ENCODE measurements at places on chromosomes 16 and 17.
A peak's percentile ranks its signal among the peaks of the same experiment; 100 is the strongest.

GRCh38 chr16:81600275-81600674 is 155.7 kb downstream of the CMIP start:
- H3K27me3 ChIP-seq = no peaks in the 10 kb centered on the region
- no peaks in the 10 kb centered on the region for H3K36me3 ChIP-seq
- DNase-seq = peak; percentile 31
- H3K27ac ChIP-seq = no peak overlapping the region
- no peak overlapping the region for H3K4me3 ChIP-seq

DNA sequence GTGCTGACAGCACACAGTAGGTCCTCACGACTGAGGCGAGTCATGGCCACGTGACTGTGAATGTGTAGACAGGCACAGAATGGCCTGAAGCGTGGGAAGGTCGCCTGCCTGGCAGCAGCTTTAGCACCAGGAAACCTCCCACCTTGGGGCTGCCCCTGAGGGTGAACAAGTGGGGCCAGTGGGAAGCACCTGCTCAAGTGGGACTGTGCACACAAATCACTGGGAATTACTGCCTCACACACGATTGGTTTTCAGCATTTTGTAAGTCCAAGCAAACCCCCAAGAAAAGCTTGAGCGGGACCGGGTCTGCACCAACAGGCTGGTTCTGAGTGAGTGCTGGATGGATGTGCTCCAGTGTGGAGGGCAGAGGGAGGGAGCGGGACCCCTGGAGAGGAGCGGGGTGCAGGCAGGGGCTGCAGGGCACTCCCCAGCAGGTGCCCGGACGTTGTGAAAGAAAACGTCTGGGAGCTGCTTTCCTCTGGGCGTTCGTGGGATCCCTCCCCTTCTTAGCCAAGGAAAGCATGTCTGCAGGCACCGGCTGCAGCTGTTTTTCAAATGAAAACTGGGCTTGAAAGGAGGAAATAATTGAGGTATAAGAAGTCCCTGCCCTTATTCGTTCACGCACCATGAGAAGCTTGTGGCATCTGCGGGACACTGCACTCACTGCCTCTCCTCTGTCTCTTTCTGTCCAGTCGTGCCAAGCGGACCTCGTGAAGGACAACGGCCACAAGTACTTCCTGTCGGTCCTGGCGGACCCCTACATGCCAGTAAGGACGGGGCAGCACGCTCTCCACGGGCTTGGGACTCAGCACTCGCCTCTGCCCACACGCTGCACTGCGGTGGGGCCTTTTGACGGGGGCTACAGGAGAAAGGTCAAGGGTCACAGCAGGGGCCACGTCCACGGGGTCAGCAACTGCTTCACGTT is 111.7 kb upstream of the CHMP6 start:
- peaks cover 23% of the 10 kb centered on the region for H3K4me1 ChIP-seq
- H3K27ac ChIP-seq = no peak overlapping the region
- no peaks in the 10 kb centered on the region for H3K27me3 ChIP-seq
- no peak overlapping the region for H3K4me3 ChIP-seq

- peak overlapping the region; percentile 35 for H3K27ac ChIP-seq
- H3K4me1 ChIP-seq = peaks cover 12% of the 10 kb centered on the region
- no peaks in the 10 kb centered on the region for H3K27me3 ChIP-seq
- H3K36me3 ChIP-seq = peaks cover 12% of the 10 kb centered on the region
Observed at GRCh38 chr16:11915114-11915643, 577 bp downstream of the GSPT1 start.

- DNase-seq = no peak
- no peak overlapping the region for H3K27ac ChIP-seq
- peaks cover 1% of the 10 kb centered on the region for H3K4me1 ChIP-seq
- peaks cover 13% of the 10 kb centered on the region for H3K27me3 ChIP-seq
- H3K36me3 ChIP-seq = no peaks in the 10 kb centered on the region
Observed at GRCh38 chr16:22621586-22622155, 111.0 kb downstream of the NPIPB5 start.

DNA sequence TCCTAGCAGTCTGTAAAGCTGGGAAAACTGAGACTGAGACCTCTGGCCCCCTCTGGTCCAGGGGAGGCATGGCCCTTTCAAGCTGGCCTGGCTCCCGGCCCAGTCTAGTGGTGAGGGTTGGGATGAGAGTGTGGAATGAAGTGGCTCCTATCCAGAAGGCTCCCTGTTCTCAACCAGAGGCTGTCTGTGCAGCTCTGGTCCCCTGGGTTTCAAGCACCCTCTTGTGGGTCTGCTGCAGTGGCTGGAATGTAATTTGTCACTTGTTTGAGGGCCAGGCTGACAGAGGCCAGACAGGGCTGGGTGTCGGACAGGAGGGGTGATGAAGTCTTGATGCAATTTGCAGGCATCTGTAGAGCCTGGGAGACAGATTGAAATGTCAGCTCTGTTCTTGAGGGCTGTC is 22.1 kb upstream of the PHF12 start:
- no peak overlapping the region for H3K4me3 ChIP-seq
- H3K27ac ChIP-seq = no peak overlapping the region
- H3K27me3 ChIP-seq = no peaks in the 10 kb centered on the region

DNA sequence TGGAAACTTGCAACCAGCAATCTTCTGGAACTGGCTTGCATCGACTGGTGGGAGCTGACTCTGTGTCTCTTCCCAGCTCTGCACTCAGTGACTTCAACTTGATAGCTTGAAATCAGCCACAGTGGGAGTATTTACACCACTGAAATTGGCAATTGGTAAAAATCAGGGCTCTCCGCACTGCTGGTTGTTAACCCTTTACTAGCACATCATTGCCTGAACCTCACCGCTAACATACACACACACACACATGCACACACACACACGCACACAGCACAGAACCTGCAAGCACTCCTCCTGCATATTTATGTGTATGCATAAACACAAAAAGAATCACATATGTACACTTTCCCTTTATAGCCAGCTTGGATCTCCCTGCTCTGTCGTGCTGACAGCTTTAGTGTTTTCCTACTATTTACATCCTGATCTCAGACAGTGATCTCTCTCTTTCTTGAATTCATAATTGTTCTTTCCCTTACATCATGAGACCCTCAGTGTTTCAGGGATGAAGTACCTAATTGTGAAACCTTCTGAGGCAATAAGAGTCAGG is 7.9 kb upstream of the TMIGD1 start:
- no peaks in the 10 kb centered on the region for H3K27me3 ChIP-seq
- H3K4me3 ChIP-seq = no peak overlapping the region
- peaks cover 18% of the 10 kb centered on the region for H3K4me1 ChIP-seq

GRCh38 chr17:49501496-49501895 is 6.4 kb downstream of the NGFR start:
- no peaks in the 10 kb centered on the region for H3K36me3 ChIP-seq
- no peak for DNase-seq
- H3K4me1 ChIP-seq = peaks cover 7% of the 10 kb centered on the region
- H3K27ac ChIP-seq = no peak overlapping the region
- peaks cover 69% of the 10 kb centered on the region for H3K27me3 ChIP-seq

- H3K4me1 ChIP-seq = peaks cover 2% of the 10 kb centered on the region
- no peaks in the 10 kb centered on the region for H3K36me3 ChIP-seq
- H3K27ac ChIP-seq = no peak overlapping the region
- H3K4me3 ChIP-seq = no peak overlapping the region
- no peaks in the 10 kb centered on the region for H3K27me3 ChIP-seq
- no peak for DNase-seq
Observed at GRCh38 chr17:29918922-29919856, 10.8 kb downstream of the SSH2 start.

- H3K4me3 ChIP-seq = peak overlapping the region; percentile 42
- peak overlapping the region; percentile 89 for H3K27ac ChIP-seq
- peaks cover 28% of the 10 kb centered on the region for H3K36me3 ChIP-seq
- peaks cover 43% of the 10 kb centered on the region for H3K4me1 ChIP-seq
Observed at GRCh38 chr17:78351449-78352006, 8.3 kb downstream of the SOCS3 start.

DNA sequence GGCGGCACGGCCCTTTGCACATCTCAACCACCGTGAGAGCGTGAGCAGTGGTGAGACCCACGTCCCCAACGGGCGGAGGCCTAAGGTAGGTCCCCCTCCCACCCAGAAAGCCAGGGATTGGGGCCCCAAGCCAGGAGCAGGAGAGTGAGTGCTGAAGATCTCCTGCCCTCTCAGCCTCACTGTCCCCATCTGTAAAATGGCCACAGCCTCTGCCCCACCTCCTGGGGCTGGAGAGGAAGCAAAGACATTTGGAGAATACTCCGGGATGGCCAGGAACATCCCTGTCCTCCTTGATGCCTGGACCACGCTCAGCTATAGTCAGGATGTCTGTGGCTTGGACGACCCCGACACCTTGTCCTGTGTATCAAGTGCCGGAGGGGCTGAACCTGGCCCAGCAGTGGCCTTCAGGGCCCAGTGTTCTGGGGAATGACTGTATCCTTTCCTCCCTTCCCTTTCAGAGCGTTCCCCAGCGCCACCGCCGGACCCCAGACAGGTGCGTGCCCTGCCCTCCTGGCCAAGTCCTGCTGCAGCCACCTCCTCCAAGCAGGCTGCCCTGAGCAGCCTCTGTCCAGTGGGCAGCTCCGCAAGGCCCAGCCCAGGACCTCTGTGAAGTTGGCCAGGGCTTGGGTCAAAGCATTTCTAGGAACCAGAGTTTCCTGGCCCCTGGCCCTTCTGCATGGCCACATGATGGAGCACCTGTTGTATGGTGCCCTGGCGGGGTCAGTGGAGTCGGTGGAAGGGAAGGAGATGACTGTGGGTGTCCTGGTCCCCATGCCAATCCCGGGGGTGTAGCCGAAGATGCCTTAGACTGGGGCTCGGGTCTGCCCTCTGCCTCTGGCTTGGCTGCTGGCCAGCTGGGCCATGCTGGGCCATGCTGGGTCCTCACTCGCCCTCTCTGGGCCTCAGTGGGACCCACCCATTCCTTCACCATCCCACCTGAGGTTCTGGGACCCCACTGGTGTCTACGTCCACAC is 38.4 kb downstream of the ADCY7 start:
- no peak for DNase-seq
- no peaks in the 10 kb centered on the region for H3K36me3 ChIP-seq
- no peaks in the 10 kb centered on the region for H3K4me1 ChIP-seq
- H3K27ac ChIP-seq = no peak overlapping the region

DNA sequence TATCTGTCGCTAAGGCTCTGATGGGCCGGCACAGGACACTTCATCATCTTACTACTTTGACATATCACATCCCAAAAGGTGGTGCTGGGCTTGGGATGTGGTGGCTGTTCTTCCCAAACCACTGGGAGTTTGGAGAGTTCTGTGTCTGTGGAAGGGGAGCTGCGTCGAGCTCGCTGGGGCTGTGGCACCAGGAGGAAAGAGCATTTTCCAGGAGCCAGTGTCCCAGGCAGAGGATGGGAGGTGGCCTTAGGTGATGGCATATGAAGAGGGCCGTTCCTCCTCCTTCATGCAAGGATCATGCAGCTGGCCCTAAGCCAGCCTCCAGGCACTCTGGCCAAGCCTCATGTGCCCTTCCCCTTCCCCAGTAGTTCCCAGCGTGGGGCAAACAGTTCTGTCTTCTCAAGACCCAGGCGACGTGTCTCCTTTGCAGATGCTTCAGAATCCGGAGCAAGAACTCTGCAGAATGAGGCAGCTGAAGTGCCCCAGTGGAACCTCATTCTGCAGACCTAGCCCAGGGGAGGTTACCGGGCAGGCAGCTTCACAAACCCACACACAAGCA is 89.4 kb upstream of the TNRC6C start:
- H3K27ac ChIP-seq = no peak overlapping the region
- no peak for DNase-seq
- H3K4me1 ChIP-seq = peaks cover 13% of the 10 kb centered on the region
- H3K27me3 ChIP-seq = no peaks in the 10 kb centered on the region
- no peaks in the 10 kb centered on the region for H3K36me3 ChIP-seq

DNA sequence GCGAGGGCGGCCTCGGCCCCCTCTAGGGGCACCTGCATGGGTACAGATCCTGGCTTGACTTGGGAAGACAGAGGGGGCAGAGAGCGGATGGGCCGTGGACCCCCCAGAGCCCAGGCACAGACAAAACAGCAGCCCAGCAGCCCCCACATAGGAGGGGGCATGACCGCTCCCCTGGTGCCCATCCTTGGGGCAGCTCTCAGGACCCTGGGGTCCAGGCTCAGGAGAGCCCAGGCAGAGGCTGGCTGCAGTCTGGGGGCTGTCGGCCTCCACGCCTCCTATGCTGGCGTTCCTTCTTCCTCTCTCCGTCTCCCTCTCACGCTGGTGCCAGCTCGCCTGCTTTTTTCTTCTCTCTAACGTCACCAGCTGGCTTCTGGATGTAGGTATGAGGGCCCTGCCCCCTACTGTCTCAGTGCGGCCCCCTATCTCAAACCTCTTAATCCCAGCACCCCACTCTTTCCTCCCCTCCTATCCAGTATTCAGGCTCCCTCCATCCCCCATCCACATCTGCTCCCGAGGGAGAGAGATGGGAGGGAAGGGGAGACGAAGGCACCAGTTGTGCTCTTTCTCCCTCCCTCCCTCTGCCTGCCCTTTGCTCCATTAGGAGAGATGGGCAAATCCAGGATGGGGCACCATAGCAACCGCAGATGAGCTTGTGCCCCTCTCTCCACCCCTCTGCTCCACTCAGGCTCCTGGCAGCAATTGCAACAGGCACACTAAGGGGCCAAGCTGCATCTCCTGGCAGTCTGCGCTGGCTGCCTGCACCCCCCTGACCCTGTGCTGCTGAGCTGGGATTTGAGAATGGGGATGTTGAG is at the start of gene GPR179:
Gene GPR179 (minus strand): TSS at position 349 of the 812 bp plus-strand sequence. CDS start 167 bp downstream, at position 182.
- H3K4me1 ChIP-seq = peaks cover 3% of the 10 kb centered on the region
- no peaks in the 10 kb centered on the region for H3K36me3 ChIP-seq
- H3K27ac ChIP-seq = no peak within 1 kb of the TSS
- no peaks in the 10 kb centered on the region for H3K27me3 ChIP-seq

DNA sequence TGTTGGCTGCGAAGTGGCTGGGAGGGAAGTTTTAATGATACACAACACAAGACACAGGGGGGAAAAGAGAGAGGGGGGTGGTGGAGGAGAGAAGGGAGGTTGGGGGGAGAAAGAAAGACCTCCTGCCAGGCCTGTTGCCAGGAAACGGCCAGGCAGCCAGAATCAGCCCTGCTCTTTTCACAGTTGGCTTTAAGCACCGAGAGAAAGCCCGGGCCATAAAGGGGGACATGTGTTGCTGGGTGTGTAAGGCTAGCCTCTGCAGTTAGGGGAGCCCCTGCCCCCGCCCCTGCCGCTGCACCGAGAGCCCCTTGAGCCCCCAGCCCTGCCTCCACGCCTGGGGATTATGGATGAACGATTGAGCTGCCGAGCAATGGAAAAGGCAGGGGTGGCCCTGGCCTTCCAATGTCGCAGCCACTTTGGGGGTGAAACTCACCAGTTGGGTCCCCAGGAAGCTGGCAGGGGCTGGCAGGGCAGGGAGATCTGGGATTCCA is 13.9 kb upstream of the WNT3 start:
- no peak overlapping the region for H3K27ac ChIP-seq
- H3K36me3 ChIP-seq = no peaks in the 10 kb centered on the region
- peaks cover 16% of the 10 kb centered on the region for H3K4me1 ChIP-seq

Data from neuronal stem cell (in vitro differentiated cells).